ENCODE measurements at places on chromosomes 13 and 19. TPM values are rescaled to one million over a fixed set of nuclear protein-coding genes. Genes with fewer than 3 reads are reported as not detected.

DNA sequence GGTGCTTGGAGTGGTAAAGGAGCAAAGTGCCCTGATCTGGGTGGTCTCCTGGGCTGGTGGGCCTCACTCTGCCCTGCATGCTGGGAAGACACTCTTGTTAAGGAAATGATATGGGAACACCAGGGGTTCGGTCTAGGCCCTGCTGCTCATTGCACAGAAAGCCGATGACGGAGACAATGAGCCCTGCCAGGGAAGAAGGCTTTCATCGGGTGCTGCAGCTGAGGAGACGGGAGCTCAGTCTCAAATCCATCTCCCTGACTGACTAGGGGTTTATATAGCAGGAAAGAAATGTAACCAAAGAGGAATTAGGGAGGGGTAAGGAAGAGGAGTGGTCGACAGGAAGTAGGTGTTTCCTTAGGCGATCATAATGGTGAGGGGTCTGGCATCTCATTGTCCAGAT lies 253.4 kb downstream of the TEX29 start:
- H3K36me3 ChIP-seq = no peaks in the 10 kb centered on the region
- no peak for DNase-seq
- no peak overlapping the region for H3K27ac ChIP-seq
- H3K4me1 ChIP-seq = no peaks in the 10 kb centered on the region

PPP1R13L gene
- 8.5 TPM for total RNA-seq

DNA sequence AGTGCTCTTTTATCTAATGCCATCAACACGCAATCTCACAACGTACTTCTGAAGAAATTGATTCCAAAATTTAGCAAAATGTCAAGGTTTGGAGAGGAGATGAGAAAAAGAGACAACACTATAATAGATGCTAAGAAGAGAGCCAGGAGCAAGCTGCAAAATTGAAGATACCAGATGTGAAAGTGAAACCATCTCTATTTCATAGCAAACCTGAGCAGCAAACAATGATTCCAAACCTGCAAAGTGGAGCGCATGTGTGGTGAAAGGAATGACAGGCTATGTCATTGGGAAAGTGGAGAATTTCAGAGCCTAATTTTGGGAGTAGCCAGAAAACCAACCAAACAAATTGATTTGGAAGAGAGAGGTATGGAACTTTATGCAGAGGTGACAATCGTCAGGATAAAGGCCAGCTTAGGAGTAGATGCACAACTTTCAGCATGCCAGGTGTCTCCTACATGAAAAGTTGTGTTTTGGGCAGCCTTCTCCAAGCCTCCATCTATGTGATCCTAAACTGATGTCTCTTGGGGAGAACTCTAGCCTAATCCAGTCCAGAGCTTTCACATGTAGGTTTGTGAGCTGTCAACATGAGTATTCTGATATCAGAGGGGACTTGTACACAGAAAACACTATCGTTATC lies 158.4 kb upstream of the FNDC3A start:
- peaks cover 13% of the 10 kb centered on the region for H3K4me1 ChIP-seq
- H3K4me3 ChIP-seq = peak overlapping the region; percentile 1
- peaks cover 11% of the 10 kb centered on the region for H3K27me3 ChIP-seq
- H3K27ac ChIP-seq = no peak overlapping the region

DNA sequence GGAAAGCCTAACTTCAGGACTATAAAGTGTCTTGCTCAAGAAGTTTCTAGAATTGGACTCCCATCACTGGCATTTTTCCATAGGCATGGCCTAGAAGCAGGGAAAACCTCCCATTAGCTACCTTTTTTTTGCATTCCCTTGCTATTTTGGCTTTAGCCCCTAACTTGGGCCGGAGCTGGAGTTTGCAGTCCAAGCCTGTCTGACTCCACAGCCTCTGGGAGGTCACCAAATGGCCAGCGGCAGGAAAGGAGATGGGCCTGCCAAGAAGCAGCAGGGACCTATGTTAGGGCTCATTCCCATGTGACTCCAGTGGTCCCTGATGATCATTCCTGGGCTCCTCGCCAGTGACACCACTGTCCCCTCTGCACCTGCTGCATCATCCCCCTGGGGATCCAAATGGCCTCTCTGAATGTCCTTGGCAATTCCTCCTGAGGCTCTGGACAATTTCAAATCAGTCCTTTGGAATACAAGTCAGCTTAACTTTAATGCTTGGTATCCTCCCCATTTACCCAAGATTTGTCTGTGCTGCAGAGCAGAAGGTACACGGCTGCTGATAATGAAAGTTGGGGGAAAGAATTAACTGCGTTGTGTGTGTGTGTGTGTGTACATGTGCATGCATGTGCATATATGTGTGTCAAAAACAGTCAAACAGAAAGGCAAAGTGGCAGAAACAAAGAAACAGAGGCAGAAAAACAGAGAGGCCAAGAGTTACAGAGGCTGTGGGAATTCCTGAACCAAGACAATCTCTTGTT lies 69.8 kb upstream of the SERP2 start:
- peaks cover 8% of the 10 kb centered on the region for H3K36me3 ChIP-seq
- H3K4me3 ChIP-seq = no peak overlapping the region
- H3K4me1 ChIP-seq = peaks cover 67% of the 10 kb centered on the region
- H3K27me3 ChIP-seq = peaks cover 4% of the 10 kb centered on the region
- no peak overlapping the region for H3K27ac ChIP-seq

TMEM238 gene
- 9.7 TPM for total RNA-seq

DNA sequence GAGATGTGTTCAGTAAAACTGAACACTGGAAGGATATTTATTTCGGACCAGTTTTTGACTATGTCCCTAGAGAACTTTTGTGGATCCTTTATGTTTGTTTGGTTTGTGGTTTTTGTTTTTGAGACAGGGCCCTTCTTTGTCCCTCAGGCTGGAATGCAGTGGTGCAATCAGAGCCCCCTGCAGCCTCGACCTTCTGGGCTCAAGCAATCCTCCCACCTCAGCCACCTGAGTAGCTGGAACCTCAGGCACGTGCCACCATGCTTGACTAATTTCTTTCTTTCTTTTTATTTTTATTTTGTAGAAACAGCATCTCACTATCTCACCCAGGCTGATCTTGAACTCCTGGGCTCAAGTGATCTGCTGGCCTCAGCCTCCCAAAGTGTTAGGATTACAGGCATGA lies 955 bp upstream of the ZNF709 start:
- no peaks in the 10 kb centered on the region for H3K27me3 ChIP-seq
- DNase-seq = no peak
- no peak overlapping the region for H3K27ac ChIP-seq
- H3K4me3 ChIP-seq = peak overlapping the region; percentile 91
- no peaks in the 10 kb centered on the region for H3K36me3 ChIP-seq

RAB4B gene
- 40.6 TPM for total RNA-seq

PGLYRP1 gene
- not detected for total RNA-seq

GRCh38 chr19:30479231-30479630 lies 107.0 kb downstream of the ZNF536 start:
- no peak overlapping the region for H3K4me3 ChIP-seq
- DNase-seq = no peak
- H3K36me3 ChIP-seq = no peaks in the 10 kb centered on the region
- no peak overlapping the region for H3K27ac ChIP-seq
- no peaks in the 10 kb centered on the region for H3K4me1 ChIP-seq
- H3K27me3 ChIP-seq = no peaks in the 10 kb centered on the region
